Activated CD8-positive, alpha-beta memory T cell treated with anti-CD3 and anti-CD28 coated beads, Interleukin-2, amount 10 ng/mL, durations not matched to agents 7 days and 5 days (primary cell): ENCODE measurements at places on chromosomes 4 and X. TPM values are rescaled to one million over a fixed set of nuclear protein-coding genes. Genes with fewer than 3 reads are reported as not detected.
A peak's percentile ranks its signal among the peaks of the same experiment; 100 is the strongest.

DNA sequence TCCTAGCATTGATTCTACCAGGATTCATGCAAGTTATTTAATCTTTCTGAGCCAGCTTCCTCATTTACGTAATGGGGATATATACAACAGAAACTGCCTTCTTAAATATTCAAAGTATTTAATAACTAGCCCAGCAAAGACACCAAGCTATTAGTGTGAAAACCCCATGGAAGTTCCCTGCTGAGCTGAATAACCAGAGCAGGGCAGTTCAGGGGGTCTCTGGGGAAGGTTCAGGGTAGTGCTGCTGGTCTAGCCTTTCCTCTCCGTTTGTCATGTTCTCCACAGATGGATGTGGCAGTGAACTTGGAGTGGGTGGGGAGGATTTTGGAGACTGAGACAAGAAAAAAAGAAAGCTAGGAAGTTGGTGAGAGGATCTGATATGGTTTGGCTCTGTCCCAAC lies 240.8 kb upstream of the TAPT1 start:
- H3K36me3 ChIP-seq: no peaks in the 10 kb centered on the region
- no peak overlapping the region for H3K4me3 ChIP-seq
- no peak for DNase-seq
- H3K27ac ChIP-seq: no peak overlapping the region
- H3K4me1 ChIP-seq: no peaks in the 10 kb centered on the region

- H3K27ac ChIP-seq: no peak overlapping the region
- no peak for DNase-seq
- H3K36me3 ChIP-seq: no peaks in the 10 kb centered on the region
- H3K27me3 ChIP-seq: no peaks in the 10 kb centered on the region
These were observed 133.4 kb downstream of the RTL9 start for GRCh38 chrX:110491846-110492620.

DNA sequence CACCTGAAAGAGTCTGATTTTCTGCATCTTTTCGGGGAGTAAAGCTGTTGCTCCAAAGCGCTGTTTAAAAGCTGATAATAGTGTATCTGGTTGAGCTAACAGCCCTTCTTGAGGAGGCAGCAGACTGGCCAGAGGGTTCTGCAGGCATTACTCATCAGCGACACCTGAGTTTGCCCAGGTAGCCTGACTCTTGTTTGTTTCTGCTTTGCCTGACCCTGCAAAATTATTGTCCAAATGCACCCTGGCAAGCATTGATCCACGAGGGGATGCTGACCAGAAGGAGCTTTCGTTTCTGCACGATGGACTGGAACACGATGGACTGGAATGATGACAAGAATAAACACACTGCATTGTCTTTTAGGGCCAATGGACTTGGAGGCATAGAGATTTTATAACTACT lies 6.2 kb downstream of the CD99 start:
- peak overlapping the region; percentile 96 for H3K27ac ChIP-seq
- peak; percentile 51 for DNase-seq
- peaks cover 87% of the 10 kb centered on the region for H3K4me1 ChIP-seq
- H3K27me3 ChIP-seq: no peaks in the 10 kb centered on the region

The TRIM60 gene
- not detected for total RNA-seq

DNA sequence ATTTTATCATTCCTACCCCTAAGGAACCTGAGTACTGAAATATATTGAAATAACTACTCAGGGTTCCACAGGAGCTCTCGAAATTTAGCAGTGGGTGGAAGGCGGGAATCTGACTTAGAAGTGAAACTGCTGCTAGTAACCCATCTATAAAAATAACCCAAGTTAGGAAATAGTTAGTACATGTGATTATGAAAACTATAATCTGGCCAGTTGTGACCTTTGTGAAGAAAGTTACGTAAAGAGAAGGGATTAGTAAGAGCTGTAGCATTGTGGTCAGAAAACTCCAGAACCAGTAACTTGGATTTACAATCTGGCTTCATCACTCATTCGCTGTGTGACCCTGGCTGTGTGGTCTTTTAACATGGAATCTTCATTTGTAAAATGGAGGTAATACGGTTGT lies 175.5 kb downstream of the RAPGEF2 start:
- DNase-seq: no peak
- no peaks in the 10 kb centered on the region for H3K4me1 ChIP-seq
- no peak overlapping the region for H3K27ac ChIP-seq
- H3K27me3 ChIP-seq: no peaks in the 10 kb centered on the region

The SSX3 gene
- total RNA-seq: not detected

DNA sequence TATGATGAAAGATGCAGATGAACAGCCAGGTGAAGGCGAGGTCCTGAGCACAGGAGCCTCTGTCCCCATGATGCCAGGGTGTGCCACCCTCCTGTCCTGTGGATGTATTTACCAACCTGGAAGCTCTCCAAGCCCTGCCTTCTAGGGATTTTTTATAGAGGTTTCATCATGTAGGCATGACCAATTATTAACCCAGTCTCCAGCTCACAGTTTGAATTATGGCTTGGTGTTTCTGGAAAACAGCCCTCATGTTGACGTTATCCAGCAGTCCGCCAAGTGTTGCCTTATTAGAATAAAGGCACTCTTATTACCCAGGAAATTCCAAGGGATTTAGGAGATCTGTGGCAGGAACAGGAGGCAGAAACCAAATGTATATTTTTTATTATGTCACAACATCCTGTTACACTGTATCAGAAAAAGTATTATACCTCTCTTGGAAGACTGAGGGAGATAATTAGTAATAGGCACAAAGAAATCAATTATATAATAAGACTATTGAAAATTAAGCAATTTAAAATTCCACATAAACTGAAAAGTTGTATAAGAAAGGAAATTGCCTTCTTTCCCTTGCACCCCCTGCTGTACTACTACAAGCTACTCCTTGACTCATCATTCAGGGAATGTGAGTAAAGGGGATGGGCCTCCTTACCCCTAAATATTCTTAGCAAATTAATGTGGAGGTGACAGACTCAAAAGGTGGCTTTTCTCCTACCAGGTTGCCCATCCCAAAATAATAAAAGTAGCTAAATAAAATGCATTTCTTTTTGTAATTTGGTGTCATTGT lies 129.6 kb downstream of the ZNF330 start:
- no peaks in the 10 kb centered on the region for H3K36me3 ChIP-seq
- no peak overlapping the region for H3K4me3 ChIP-seq
- peaks cover 2% of the 10 kb centered on the region for H3K4me1 ChIP-seq
- no peaks in the 10 kb centered on the region for H3K27me3 ChIP-seq
- DNase-seq: no peak

GRCh38 chrX:2848871-2849301 lies 20.2 kb downstream of the GYG2 start:
- no peak for DNase-seq
- no peak overlapping the region for H3K27ac ChIP-seq
- no peaks in the 10 kb centered on the region for H3K4me1 ChIP-seq
- H3K27me3 ChIP-seq: no peaks in the 10 kb centered on the region
- no peaks in the 10 kb centered on the region for H3K36me3 ChIP-seq

The CLIC2 gene
- 1.0 TPM for total RNA-seq

DNA sequence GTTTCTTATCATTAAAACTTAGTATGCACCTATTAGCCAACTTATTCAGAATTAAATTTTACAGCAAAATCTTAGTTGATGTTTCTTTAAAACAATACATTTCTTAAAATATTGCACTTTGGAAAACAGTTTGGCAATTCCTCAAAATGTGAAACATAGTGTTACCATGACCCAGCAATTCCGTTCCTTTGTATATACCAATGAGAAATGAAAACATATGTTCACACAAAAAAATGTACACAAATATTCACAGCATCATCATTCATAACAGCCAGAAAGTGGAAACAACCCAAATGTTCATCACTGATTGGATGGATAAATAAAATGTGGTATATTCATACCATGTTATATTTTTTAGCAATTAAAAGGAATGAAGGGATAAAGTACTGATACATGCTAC lies 50.2 kb downstream of the WDR44 start:
- no peak overlapping the region for H3K4me3 ChIP-seq
- peaks cover 6% of the 10 kb centered on the region for H3K4me1 ChIP-seq
- DNase-seq: no peak
- H3K27ac ChIP-seq: no peak overlapping the region

DNA sequence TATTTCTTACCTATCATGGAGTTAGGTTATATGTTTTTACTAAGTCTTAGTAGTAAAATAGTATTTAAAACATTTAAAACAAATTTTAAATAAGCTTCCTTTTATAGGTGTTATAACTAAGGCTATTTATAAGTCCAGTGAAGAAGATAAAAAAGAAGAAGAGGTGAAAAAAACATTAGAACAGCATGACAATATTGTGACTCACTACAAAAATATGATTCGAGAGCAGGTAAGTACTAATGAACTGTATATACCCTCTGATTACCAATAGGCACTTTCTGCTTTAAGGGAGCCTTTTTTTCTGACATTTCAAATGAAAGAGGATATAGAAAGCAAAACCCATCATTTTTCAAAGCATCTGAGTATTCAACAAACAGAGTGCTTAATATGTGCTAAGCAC lies 76.6 kb downstream of the USO1 start:
- H3K27ac ChIP-seq: no peak overlapping the region
- DNase-seq: no peak
- no peak overlapping the region for H3K4me3 ChIP-seq
- H3K4me1 ChIP-seq: no peaks in the 10 kb centered on the region
- no peaks in the 10 kb centered on the region for H3K27me3 ChIP-seq
- peaks cover 28% of the 10 kb centered on the region for H3K36me3 ChIP-seq

The TEX13C gene
- total RNA-seq: not detected

GRCh38 chr4:51930557-51930956 lies 87.6 kb downstream of the DCUN1D4 start:
- no peak for DNase-seq
- H3K27ac ChIP-seq: no peak overlapping the region
- H3K36me3 ChIP-seq: no peaks in the 10 kb centered on the region
- H3K27me3 ChIP-seq: no peaks in the 10 kb centered on the region
- no peaks in the 10 kb centered on the region for H3K4me1 ChIP-seq
- H3K4me3 ChIP-seq: no peak overlapping the region

The NEIL3 gene
- 27.5 TPM for total RNA-seq

GRCh38 chrX:74179990-74180389 lies 124.0 kb upstream of the ZCCHC13 start:
- no peak overlapping the region for H3K4me3 ChIP-seq
- no peak for DNase-seq
- H3K4me1 ChIP-seq: no peaks in the 10 kb centered on the region
- no peak overlapping the region for H3K27ac ChIP-seq
- H3K36me3 ChIP-seq: no peaks in the 10 kb centered on the region
- H3K27me3 ChIP-seq: no peaks in the 10 kb centered on the region

The OPHN1 gene
- 0.09 TPM for total RNA-seq
